Stimulated activated CD4-positive, alpha-beta T cell treated with anti-CD3 and anti-CD28 coated beads, TNF-alpha, amount 100 ng/mL, for 24 hours (primary cell): ENCODE measurements at places on chromosomes 11 and 22.

DNA sequence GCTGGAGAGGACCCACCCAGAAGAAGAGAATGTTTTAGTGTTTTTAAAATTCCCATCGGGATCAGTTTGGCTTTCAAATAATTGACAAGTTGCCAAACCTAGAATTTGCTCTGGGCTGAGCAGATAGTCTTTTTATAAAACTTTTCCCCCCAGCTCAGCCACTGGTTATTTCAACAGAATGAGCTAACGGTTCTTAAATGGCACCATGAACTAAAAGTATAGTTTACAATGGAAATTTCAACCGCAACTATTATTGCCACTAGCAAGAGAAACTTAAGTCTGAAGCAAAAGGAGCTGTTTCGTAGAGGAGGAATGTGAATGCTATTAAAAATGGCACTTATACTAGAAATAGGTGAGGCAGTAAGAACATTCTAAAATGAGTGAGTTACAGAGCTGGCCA lies 3.4 kb downstream of the DKK3 start:
- DNase-seq = no peak

GRCh38 chr11:132904607-132905006 lies 627.7 kb downstream of the OPCML start:
- DNase-seq = no peak

- no peak for DNase-seq
These were observed 56.1 kb downstream of the PITPNB start for GRCh38 chr22:27863001-27863400.

- no peak for DNase-seq
These were observed 2.8 kb upstream of the JHY start for GRCh38 chr11:122879785-122880184.

DNA sequence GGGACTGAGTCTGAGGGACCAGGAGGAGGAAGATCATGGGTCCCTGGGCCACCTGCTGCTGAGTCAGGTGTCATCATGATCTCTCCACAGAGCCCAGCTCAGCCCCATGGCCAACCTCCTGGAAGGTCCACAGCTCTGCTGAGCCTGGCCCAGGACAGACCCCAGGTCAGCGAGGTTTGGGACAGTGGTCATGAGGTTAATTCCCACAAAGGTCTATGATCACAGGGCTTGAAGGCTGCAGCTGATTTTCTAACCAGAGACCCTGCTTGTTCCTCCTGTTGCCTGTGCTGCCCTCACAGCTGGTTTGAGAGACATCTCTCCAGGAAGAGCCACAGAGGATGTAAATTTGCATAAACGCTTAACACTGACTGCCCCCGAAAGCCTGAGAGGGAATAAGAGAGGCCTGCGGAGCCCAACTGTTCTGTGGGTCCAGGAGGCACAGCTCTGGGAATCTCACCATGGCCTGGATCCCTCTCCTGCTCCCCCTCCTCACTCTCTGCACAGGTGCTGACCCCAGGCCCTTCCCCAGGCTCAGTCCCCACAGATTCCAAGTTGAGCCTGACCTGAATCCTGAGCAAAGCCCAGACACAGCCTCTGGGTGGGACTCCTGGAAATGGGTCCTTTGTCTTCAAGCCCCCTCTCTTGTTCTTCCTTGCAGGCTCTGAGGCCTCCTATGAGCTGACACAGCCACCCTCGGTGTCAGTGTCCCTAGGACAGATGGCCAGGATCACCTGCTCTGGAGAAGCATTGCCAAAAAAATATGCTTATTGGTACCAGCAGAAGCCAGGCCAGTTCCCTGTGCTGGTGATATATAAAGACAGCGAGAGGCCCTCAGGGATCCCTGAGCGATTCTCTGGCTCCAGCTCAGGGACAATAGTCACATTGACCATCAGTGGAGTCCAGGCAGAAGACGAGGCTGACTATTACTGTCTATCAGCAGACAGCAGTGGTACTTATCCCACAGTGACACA lies 102.8 kb downstream of the GGTLC2 start:
- DNase-seq = no peak

DNA sequence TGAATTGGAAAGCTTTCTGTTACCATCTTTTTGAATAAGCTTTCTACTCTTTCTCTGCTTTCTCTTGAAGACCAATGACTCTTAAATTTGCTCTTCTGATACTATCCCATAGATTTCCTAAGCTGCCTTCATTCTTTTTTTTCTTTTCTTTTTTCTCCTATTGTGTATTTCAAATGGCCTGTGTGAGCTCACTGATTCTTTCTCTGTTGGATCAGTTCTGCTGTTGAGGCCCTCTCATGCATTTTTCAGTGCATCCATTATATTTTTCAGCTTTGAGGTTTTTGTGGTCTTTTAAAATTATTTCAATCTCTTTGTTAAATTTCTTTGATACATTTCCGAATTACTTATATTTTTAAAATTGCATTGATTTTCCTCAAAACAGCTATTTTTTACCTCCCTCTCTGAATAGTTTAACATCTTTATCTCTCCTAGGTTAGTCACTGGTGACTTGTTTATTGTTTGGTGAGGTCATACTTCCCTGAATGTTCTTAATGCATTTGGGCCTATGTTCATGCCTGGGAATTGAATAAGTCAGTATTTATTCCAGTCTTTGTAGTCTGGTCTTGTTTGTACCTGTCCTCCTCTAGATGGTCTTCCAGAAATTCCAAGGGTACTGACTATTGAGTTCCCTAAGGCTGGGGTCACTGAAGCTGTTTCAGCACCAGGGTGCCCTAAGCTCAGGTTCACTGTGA lies 110.6 kb upstream of the SERPIND1 start:
- no peak for DNase-seq

DNA sequence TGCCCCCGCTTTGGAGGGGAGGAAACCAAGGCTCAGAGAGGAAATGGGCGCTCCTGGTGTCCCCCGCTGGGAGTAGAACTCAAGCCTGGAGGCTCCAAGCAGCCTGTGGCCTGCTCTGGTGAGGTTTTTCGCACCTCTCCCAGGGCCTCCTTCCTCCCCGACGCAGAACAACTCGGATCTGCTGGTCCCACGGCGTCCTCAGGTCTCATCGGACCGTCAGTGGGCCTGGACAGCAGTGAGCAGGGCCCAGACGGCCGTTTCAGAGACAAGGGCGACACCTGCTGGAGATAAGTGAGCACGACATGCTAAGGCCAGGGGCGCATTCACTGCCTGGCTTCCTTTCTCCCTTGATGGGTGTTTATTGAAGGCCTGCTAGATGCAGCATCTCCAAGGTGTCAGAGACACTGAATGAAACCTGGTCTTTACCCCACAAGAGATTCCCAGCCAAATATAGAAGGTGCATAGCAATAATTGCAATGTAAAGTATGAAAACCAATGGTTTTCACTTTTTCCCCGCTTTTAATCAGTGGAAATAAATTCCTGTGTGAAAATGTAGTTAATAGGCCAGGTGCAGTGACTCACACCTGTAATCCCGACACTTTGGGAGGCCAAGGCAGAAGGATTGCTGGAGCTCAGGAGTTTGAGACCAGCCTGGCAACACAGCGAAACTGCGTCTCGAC lies 26.9 kb upstream of the CD82 start:
- peak; percentile 69 for DNase-seq

GRCh38 chr11:5339771-5340322 lies 3.5 kb downstream of the OR51B5 start:
- DNase-seq = no peak

GRCh38 chr11:57514538-57515331 lies 767 bp downstream of the SLC43A1 start:
- no peak for DNase-seq

- no peak for DNase-seq
These were observed 2.6 kb upstream of the SLC5A1 start for GRCh38 chr22:32040324-32040904.

DNA sequence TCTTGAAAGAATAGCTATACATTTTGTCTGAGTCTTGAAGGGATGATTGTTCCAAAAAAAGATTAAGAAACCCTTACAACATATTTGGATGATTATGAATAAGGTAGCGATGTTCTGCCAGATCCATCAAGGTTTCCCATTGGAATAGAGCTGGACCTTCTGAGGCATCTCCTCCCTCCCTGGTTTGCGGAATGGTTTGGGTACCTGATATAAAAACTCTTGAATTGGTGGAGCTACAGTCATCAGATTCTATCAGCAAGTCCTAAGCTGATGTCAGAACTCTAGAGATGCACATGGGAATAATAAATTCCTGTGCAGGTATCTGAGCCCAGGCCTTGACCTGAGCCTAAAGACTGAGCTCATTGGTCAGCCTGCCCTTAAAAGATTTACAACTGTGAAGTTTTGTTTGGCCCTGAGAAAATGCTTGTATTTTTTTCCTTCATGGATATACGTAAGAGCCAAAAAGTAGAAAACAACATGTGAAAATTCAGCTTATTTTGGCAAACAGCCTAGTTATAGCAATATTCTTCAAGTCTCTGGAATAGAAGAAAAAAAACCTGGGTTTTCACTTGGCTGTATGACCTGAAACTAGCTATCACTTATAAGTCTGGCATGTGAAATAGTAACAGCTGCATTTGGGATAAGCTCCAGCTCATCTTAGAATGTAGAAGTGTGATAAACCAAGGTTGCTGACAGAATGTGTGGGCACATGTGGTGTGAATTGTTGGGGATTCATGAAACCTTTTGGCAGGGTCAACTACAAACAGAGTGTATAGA lies 265.7 kb upstream of the CTSC start:
- DNase-seq = no peak

- DNase-seq = no peak
These were observed 5.1 kb downstream of the PARVA start for GRCh38 chr11:12382451-12382850.

- no peak for DNase-seq
These were observed 12.5 kb upstream of the GRIK4 start for GRCh38 chr11:120499088-120499487.

DNA sequence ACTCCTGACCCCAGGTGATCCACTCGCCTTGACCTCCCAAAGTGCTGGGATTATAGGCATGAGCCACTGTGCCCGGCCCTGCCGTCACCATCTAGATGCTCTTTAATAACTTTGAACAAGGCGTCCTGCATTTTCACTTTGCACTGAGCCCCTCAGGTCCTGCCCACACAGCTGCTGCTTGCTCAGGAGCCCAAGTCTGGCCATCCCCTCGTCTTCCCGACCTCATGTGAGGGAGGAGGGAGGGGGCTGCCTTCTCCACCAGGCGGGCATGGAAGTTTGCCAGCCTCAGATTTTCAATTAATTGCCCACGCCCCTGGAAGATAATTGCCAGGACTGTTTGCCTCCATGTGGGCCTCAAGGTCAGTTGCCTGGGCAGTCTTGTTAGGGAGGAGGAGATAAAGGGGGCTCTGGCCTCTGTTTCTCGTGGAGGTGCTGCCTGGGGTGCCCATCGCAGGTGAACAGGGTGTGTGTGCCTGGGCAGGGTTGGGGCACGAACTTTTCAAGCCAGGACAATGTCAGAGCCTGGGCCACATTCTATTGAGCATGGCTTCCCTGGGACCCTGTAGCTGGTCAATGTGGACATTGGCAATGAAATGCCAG lies 27.9 kb upstream of the MYEOV start:
- DNase-seq = no peak

GRCh38 chr11:61890529-61891330 lies 615 bp downstream of the FADS3 start:
- DNase-seq = no peak

DNA sequence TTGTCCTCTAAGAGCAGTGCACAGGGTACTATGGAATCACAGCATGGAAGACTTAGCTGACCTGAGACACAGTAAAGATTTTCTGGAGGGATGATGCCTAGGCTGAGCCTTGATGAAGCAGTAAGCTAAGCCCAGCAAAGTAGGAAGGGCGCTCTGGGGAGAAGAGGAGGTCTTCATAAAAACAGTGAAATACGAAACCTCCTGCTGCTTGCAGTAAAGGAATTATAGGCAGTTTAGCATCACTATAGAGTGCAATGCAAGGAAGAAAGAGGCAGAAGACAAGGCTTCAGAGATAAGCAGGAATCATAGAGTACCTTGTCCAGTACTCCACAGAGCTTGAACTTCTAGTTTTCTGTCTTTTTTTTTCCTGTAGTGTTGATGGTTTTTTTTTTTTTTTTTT lies 555.7 kb upstream of the CADM1 start:
- DNase-seq = no peak
